Stomach (tissue), 19 donors: ENCODE measurements at places on chromosomes 13 and 19. TPM values are rescaled to one million over a fixed set of nuclear protein-coding genes. Genes with fewer than 3 reads are reported as not detected.
A peak's percentile ranks its signal among the peaks of the same experiment; 100 is the strongest.

CRLF1 gene
- not detected for total RNA-seq

PRX gene
- total RNA-seq = 8.6 TPM

UBE2L5 gene
- total RNA-seq = not detected

SBK2 gene
- not detected for total RNA-seq

SPACA4 gene
- total RNA-seq = not detected

ZNF805 gene
- 37.6 TPM for total RNA-seq

FGF9 gene
- total RNA-seq = not detected

CLDN10 gene
- not detected for total RNA-seq

TMEM59L gene
- total RNA-seq = not detected

C1QTNF9B gene
- not detected for total RNA-seq

CEACAM21 gene
- not detected for total RNA-seq

ZNF763 gene
- total RNA-seq = 3.2 TPM

- H3K4me1 ChIP-seq = peaks cover 84% of the 10 kb centered on the region
- peak overlapping the region; percentile 89 for H3K27ac ChIP-seq
- H3K36me3 ChIP-seq = no peaks in the 10 kb centered on the region
Observed at GRCh38 chr19:40605216-40605971, 4.2 kb downstream of the LTBP4 start.

DNA sequence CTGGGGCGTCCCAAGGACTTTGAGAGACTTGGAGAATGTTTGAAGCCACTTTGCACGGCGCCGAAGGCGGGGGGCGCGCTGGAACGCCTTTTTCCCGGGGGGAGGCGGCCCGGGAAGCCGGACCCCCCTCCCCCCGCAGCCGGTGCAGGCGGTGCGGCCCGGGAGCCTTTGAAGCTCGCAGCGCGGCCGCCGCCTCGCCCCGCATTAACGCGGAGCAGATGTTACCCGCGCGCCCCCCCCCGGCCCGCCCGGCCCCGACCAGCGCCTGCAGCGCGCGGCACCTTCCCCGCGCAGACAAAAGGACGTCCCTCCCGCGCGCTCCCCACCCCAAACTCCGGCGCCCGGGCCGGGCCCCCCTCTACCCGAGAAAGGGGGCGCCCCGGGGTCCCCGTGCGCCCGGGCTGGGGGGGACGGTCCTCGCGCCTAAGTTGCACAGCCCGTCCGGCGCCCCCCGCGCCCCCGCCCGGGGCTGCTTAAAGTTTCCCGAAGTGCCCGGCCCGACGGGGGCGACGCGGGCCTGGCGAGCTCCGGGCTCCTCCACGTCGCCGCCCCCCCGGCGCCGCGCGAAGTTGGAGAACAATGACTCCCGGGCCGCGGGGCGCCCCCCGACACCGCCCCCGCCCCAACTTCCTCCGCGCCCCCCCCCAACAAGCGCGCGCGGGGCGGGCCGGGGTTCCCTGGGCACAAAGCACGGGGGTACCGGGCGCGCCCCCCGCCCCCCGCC is 685 bp downstream of the TCF3 start:
- H3K4me1 ChIP-seq = peaks cover 33% of the 10 kb centered on the region
- H3K27me3 ChIP-seq = no peaks in the 10 kb centered on the region
- peak overlapping the region; percentile 87 for H3K27ac ChIP-seq
- peak overlapping the region; percentile 81 for H3K4me3 ChIP-seq

- H3K36me3 ChIP-seq = no peaks in the 10 kb centered on the region
- no peaks in the 10 kb centered on the region for H3K27me3 ChIP-seq
- DNase-seq = no peak
Observed at GRCh38 chr13:109804654-109805053, 18.3 kb upstream of the IRS2 start.

DNA sequence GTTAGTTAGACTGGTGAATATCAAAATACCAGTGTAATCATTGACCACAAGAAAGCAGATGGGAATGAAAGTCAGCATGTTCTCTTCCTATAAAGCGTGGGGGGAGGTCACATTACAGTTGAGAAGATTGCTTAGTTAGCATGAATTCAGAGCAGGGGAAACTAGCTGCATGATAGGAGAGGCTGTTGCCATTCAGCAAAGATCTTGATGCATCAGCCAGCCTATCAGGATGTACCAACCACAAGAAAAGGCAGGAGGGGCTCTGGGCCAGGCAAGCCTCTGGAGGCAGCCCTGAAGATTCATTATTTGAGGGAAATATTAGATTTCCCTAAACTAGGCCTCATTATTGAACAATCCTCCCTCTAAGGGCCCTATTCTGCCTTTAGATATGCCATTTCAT is 5.0 kb upstream of the MTMR6 start:
- DNase-seq = no peak
- H3K27me3 ChIP-seq = no peaks in the 10 kb centered on the region
- H3K4me1 ChIP-seq = no peaks in the 10 kb centered on the region
- H3K27ac ChIP-seq = no peak overlapping the region
- H3K36me3 ChIP-seq = no peaks in the 10 kb centered on the region
- H3K4me3 ChIP-seq = no peak overlapping the region

DNA sequence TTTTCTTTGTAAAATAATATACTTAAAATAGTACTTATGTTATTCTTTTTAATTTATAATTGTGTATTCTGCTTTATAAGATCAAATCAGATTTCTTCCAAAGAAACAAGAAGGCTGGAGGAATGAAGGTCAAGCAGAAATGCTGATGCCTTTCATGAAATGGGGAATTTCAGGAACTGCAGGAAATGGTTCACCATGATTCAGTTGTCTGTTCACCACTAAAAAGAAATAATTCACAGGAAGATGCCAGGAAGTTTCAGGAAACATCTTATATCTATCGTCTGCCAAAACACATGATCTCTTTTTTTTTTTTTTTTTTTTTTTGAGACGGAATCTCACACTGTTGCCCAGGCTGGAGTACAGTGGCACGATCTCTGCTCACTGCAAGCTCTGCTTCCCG is 15.7 kb upstream of the SCEL start:
- no peaks in the 10 kb centered on the region for H3K36me3 ChIP-seq
- H3K4me3 ChIP-seq = no peak overlapping the region
- H3K4me1 ChIP-seq = no peaks in the 10 kb centered on the region
- no peak overlapping the region for H3K27ac ChIP-seq
- no peak for DNase-seq

DNA sequence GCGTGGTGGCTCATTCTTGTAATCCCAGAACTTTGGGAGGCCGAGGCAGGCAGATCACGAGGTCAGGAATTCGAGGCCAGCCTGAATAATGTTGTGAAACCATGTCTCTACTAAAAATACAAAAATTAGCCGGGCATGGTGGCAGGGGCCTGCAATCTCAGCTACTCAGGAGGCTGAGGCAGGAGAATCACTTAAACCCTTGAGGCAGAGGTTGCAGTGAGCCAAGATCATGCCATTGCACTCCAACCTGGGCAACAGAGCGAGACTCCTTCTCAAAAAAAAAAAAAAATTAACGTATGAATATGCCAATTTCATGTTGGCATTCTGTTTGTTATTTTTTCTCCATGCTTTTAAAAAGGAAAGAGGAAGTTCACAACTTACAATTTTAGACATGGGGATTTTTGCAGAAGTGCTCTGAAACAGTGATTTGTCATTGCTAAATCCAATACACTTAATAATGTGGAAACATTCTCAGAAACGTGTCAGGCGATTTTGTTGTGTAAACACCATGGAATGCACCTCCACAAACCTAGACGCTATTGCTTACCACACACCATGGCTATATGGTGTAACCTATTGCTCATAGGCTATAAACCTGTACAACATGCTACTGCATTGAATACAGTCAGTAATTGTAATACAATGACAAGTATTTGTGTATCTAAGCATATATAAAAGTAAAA is 115.9 kb upstream of the PCDH20 start:
- H3K27ac ChIP-seq = no peak overlapping the region
- no peaks in the 10 kb centered on the region for H3K27me3 ChIP-seq

- peak; percentile 40 for DNase-seq
- no peaks in the 10 kb centered on the region for H3K36me3 ChIP-seq
- no peaks in the 10 kb centered on the region for H3K27me3 ChIP-seq
- H3K27ac ChIP-seq = no peak overlapping the region
- no peak overlapping the region for H3K4me3 ChIP-seq
- peaks cover 6% of the 10 kb centered on the region for H3K4me1 ChIP-seq
Observed at GRCh38 chr13:20550799-20551198, 16.2 kb upstream of the IFT88 start.

DNA sequence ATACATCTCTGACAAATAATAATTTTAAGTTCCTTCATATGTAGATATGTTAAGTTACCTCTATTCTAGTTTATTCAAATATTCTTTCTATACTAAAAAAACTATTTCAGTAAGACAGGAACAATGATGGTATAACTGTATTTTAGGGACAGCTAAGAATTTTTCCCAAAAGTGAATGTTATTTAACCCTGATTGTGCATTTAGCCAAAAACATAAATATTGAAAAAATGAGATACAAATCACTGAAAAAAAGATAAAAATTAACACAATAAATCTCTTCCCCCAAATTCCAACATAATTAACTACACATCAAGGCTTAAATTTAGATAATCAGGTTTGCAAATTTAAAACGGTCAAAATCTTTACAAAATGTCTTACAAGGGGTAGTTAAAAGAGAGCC is 58.1 kb downstream of the KCNRG start:
- H3K27me3 ChIP-seq = peaks cover 10% of the 10 kb centered on the region
- no peak for DNase-seq
- H3K36me3 ChIP-seq = no peaks in the 10 kb centered on the region
- no peak overlapping the region for H3K4me3 ChIP-seq
- H3K4me1 ChIP-seq = no peaks in the 10 kb centered on the region
- H3K27ac ChIP-seq = no peak overlapping the region

DNA sequence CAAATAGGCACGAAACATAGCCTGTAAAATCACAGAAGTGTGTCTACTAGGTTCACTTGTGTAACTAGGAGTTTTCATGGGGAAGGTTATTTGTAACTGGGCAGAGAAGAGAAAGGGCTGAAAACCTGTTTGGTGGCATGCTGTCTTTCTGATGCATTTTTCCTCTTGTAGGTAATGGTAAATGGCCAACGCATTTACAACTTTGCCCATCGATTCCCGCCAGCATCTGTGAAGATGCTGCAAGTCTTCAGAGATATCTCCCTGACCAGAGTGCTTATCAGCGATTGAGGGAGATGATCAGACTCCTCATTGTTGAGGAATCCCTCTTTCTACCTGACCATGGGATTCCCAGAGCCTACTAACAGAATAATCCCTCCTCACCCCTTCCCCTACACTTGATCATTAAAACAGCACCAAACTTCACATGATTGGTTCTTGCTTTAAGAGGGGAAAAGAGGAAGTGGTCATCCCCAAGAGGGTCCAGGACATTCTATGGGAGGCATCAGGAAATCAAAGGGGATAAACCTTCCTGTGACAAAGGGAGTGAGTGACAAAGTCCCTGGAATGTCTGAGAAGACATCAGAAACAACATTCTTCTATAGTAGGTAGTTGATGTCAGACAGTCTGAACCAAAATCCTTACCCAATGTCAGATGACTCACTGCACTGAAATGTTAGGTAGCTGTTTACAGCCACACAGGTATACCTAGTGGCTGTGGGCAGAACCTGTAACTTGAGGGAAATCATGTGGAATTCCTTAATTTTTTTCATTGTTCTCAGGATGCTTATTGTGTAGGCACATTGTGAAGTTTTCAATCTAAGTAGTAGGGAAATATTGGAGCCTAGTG is 5.0 kb downstream of the LGALS14 start:
- H3K4me1 ChIP-seq = no peaks in the 10 kb centered on the region
- no peak for DNase-seq
- H3K4me3 ChIP-seq = no peak overlapping the region
- no peak overlapping the region for H3K27ac ChIP-seq
- H3K27me3 ChIP-seq = no peaks in the 10 kb centered on the region

DNA sequence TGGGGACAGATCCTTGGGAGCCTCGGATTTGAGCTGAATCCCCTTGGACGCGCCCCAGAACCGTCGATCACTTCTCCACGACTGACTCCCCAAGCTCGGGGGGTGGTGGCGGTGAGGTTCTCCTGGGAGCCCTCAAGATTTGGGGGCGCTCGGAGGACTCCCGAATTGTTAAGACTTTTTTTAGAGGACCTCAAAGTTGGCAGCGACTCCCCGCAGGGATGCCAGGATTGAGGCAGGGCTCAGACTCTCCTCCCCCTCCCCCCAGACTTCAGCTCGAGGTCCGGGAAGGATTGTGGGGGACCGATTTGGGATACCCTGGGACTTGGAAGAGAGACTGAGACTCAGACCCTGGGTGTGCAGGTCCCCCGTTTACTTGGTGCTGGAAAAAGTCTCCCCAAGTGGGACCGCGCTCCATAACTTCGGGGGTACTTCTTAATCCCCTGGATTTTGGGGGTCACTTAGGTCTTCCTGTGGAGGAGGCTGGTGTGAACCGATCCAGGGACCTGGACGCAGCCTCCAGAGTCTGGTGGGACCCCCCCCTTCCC is 665 bp downstream of the VASP start:
- H3K4me3 ChIP-seq = peak overlapping the region; percentile 98
- DNase-seq = peak; percentile 69
- H3K27ac ChIP-seq = peak overlapping the region; percentile 96
- H3K4me1 ChIP-seq = peaks cover 46% of the 10 kb centered on the region
- H3K27me3 ChIP-seq = no peaks in the 10 kb centered on the region

DNA sequence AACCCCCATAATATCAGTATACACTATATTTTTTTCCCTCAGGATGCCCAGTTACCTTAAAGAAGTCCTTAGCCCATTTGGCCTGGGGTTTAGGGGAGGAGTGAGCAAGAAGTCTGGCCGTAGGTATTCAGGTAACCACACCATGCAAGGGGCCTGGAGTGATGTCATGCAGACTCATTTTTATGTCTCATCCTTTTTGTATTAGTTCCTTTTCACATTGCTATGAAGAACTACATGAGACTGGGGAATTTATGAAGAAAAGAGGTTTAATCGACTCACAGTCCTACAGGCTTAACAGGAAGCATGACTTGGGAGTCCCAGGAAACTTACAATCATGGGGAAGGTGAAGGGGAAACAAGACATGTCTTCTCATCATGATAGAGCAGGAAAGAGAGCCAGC is 12.2 kb downstream of the TPP2 start:
- no peaks in the 10 kb centered on the region for H3K4me1 ChIP-seq
- H3K27me3 ChIP-seq = no peaks in the 10 kb centered on the region
- H3K27ac ChIP-seq = no peak overlapping the region

DNA sequence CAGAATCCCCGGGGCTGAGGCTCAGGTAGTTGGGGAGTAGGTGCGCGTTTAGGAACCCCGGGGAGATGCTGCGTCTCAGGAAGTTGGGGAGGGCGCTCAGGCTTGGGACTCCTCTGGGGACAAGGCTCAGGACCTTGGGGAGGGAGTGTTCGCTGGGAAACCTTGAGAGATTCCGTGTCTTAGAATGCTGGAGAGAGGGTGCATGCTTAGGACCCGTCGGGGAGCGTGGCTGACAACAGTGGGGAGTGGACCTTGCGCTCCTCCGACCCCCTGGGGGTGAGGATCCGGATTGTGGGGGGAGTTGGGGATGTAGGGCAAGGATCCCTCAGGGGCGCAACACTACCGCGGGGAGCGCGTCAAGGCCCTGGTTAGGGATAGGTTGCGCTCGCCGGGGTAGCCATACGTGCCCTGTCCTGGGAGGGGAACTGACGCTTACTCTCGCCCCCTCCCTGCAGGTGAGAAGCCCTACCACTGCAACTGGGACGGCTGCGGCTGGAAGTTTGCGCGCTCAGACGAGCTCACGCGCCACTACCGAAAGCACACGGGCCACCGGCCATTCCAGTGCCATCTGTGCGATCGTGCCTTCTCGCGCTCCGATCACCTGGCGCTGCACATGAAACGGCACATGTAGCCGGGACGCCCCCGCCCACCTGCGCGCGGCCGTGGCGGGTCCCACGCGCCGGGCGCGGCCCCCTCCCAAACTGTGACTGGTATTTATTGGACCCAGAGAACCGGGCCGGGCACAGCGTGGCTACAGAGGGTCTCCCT is 2.0 kb downstream of the KLF2 start:
- peaks cover 28% of the 10 kb centered on the region for H3K36me3 ChIP-seq
- no peak for DNase-seq
- no peaks in the 10 kb centered on the region for H3K27me3 ChIP-seq
- peaks cover 39% of the 10 kb centered on the region for H3K4me1 ChIP-seq
- peak overlapping the region; percentile 94 for H3K27ac ChIP-seq
- H3K4me3 ChIP-seq = peak overlapping the region; percentile 89
